HuH-7.5 (cell line): ENCODE measurements at places on chromosomes 4 and X.

- peak; percentile 10 for DNase-seq
Measured at GRCh38 chrX:18664947-18665346, 7.0 kb downstream of the RS1 start.

DNA sequence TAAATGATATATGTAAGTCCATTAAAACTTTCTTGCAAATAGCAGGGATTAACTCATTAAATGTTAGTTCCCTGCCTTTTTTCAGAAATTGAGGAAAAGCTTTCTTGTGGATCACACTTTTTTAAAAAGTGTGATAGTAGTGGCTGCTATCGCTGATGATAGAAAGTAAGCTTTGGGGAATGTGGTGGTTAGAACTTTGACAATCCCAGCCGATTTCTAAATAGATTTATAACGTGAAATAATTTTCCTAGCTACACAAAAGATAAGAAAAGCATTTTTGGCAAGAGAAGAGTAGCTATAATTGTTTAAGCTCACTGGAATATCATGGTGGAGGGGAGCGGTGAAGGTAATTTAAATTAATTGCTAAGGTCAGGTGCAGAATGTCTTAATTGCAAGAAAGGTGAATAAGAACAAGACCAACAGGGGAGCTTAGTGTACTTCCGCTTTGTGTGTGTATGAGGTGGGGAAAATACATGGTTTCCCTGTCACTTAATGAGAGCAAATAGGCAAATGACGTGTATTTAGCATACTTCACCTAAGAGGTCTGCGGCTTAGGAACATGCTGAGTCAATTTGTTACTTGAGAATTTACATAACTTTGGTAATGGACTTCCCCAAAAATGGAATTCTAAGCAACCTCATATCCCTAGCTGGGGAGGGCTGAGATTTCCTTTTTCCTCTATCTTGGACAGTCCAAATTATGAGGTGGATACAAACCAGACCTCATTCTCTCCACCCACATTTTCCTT, 11.7 kb upstream of the IL21 start:
- no peak for DNase-seq

DNA sequence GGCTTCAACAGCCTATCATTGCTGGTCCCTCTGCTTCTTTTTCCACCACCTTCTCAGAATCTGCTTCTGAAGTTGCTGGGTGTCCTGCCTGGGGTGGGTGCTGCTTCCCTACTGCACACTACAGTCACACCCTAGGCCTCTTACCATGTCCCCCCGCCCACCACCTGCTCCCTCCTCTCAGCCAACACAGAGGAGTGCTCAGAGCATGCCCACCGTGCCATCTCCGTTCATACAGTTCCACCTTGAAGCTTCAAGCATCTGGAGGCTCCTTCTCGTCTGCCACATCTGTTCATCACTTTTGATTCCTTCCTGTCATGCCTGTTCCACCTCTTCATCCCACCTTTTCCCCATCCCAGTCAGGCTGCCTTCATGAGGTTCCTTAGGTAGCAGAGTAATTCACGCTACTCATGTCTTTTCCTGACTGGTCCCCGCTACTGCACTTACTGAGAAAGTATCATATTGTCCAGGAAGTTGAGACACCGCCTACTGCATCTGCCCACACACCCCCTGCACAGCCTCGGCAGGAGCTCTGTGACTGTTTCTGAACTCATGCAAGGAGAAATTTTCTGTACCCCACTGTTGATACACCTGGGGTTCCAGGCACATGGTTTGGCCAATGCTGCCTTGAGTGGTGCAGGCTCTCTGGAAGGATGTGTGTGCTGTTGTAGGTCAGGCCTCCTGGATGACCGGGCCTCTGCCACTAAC, 39.5 kb downstream of the HADH start:
- no peak for DNase-seq

DNA sequence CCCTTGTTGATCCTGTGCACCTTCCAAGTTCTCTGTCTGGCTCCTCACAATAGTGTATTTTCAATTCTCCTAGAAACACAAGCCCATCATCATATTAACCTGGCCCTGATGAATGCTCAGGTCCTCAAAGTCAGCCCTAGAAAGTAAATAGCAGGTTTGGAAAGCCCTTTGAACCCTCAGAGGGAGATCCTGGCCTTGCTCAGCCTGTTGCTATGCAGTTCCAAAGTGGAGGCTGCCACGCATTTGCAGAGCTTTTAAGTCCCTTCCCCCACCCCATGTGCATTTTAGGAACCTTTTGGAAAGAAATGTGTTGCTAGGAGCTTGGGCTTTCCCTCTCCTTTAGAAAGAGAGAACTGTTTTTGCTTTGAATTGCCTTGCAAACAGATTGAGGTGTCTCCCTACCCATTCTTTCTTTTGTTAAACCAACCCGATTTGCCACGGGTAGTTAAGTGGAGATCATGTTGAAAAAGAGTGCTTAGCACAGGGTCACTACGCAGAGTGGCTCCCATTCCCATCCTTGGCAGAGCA, 12.2 kb downstream of the MAMLD1 start:
- no peak for DNase-seq

GRCh38 chrX:127037159-127037558, 217.6 kb downstream of the PRR32 start:
- no peak for DNase-seq

DNA sequence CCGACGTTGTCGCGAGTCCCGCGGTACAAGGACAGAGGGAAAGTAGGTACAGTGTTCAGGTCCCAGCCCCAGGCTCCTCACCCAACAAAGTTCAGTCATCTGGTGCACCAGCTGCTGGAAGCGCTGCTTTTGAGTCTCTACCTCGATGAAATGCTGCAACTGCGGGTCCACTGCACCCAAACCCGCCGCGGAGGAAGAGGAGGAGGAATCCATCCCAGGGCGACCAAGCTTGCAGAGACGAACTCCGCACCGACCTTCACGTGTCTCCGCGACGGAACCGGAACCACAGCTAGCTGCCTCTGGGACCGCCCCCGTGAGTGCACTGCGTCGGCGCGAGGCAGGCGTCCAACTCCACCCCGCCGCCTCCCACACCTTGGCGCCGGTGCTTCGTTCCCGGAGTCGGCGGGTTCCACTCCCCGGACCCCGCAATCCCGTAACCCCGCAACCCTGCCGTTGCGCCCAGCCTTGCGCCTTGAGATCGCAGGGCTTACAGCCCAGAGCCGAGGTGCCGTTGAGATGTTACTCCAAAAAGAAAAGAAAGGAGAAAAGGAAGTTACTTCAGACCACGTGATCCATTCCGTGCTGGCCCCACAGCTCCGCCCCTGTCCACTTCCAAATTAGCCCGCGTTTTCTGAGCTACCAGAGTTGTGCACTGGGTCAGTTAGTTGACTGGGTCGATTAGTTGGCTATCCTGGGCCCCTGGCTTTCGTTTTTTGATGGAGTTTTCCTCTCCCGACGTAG, at the start of gene TIMM8A:
TIMM8A (minus strand) TSS at position 291 of the 741 bp plus-strand sequence; CDS start at position 213, 78 bp downstream.
- DNase-seq, result peak; percentile 59

- no peak for DNase-seq
Measured at GRCh38 chrX:101276238-101276637, 14.9 kb downstream of the TAF7L start.
